MV-4-11 (cell line): ENCODE measurements at places on chromosomes 16 and 17.

DNA sequence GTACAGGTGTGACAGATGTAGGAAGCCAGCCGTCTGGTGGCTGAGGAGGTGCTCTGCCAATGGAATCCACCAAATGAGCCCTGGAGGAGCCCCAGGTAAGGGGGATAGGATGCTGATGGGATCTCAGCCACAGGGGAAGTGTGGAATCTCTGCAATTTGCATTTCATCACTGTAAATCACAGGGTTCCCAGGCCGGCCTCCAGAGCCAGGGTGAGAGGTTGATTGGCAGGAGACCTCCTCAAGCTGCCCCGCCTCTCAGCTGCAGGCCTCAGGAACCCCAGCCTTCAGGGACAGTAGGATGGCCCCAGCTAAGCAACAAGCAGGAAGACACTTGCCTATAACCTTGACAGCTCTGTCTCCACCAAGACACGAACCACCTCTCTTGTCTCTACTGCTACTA, 39.4 kb downstream of the RTN4RL1 start:
- no peak for DNase-seq

- DNase-seq, result no peak
Measured at GRCh38 chr17:57911834-57912673, 43.2 kb downstream of the CUEDC1 start.

- DNase-seq, result no peak
Measured at GRCh38 chr16:49599704-49600103, 226.1 kb downstream of the C16orf78 start.

DNA sequence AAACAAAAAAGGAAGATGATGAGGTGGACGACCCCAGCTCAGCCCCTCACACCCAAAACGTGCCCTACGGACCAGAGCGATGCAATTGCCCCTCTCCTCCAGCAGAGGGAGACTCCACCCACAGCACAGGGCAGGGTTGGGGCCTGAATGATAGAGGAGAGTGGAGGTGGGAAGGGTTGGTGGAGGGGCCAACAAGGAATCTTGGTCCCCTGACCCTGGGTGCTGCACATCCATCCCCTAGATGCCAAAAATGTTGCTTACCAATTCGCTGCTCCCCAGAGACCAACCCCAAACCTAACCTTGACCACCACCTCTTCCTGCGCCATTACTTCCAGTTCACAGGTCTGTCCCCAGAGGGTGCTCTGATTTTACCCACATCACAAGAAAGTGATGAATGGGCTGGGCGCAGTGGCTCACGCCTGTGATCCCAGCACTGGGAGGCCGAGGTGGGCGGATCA, 12.9 kb downstream of the P2RX5 start:
- peak; percentile 46 for DNase-seq

DNA sequence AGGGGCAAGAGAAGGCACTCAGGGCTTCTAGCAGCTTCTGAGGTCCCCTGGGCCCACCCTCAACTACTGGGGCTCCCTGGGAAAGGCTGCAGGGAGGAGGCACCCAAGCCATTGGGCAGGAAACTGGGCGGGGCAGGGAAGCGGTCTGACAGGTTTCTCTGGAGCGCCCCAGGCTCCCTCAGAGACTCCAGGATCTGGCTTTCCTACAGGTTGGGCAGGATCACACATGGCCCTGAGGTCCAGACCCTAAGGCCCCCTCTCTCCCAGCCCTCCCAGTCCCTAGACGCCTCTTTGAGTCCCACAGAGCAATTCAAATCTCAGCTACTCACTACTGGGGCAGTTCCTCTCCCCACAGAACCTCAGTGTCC, 14.3 kb downstream of the JUP start:
- DNase-seq, result no peak

DNA sequence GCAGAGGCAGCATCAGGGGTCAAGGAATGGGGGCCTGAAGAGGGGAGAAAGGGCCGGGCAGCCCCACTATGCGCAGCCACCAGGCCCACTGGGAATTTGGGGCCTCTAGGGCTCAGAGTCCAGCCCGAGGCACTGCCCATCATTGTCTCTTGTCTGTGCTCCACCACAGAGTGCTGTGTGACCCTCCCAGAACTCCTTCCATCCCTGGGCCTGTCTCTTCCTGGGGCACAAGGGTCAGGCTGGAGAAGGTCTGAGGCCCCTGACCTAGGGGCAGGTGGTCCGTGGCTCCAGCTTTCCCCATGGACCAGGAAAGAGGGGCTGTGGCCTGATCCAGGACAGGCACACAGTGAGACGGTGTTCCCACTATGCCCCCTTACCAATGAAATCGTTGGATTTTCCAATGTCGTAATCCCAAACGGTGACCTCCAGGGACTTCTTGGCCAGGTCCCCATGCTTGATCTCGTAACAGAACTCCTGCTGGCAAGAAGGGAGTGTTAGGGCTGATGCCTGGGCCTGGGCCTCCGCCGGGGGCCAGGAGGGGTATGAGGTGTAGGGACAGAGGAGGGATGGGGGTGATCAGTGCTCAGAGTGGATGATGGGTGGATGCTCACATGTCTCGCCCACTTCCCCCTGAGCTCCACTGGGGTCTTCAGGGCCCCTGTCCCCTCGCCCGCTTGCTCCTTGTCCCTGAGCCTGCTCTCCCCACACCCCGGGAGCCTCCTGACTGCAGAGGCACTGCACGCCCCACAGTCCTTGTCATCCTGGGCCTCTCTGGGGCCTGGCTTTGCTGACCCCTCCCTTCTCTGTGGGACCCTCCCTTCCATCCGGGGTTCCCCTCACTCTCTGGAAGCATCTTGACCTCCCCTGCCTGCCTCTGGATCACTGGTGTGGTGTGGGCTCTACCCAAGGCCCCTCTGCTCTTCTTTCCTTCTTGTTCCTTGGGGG, 10.7 kb downstream of the SCGB1C2 start:
- DNase-seq, result no peak

DNA sequence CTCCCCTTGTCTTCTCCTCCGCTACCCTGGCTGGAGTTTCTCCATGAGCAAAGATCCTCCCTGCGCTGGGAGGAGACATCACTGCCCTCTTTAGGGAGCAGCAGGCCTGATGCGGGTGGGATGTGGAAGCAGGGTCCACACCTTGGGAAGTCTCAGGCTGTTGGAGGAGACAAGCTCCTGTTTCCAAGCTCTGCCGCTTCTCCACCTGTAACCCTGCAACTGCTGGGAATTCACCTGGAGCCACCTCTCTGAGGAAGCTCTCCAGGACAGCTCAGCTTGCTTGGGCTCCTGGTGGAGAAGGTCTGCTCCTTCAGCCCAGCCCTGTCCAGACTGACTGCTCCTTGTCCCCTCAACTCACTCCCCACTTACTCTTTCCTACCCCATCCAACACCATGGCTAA, 14.8 kb upstream of the C17orf107 start:
- no peak for DNase-seq

- peak; percentile 60 for DNase-seq
Measured at GRCh38 chr17:19372866-19373504, 5.3 kb upstream of the MAPK7 start.

GRCh38 chr17:21457051-21458026, 81.2 kb downstream of the KCNJ12 start:
- peak; percentile 81 for DNase-seq

- peak; percentile 73 for DNase-seq
Measured at GRCh38 chr17:3798273-3799180, 2.5 kb downstream of the ITGAE start.

- peak; percentile 61 for DNase-seq
Measured at GRCh38 chr16:89921702-89922476, 1.3 kb upstream of the TUBB3 start.

DNA sequence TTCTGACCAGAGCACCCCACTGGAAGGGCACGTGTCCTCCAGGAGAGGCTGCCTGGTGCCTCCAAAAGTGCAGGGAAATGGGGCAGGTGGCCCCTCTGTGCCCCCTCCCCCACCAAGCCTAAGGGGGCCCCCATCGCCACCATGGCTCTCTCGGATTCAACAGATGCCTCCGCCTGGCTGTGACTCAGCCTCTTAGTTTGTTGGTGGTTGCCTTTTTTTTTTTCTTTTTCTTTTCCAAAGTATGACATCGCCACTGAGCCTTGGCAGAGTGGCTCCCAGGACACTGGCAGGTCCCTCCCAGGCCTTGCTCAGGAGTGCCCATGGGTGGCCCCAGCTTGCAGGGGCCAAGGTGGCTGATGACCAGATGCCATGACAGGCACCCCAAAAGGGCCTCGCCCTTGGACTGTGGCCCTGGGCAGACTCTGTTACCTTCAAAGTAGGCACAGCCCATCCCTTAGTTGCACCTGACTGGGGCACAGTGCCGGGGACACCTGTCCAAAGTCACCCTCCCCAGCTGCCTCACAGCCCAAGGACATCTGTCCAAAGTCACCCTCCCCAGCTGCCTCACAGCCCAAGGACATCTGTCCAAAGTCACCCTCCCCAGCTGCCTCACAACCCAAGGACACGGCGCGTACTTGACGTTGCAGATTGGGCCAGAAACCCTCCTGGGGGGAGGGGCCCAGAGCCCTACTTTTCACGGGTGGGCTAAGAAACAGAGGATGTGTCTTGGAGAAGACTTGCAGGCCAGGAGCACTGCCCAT, 29.6 kb downstream of the NPTX1 start:
- DNase-seq, result no peak

DNA sequence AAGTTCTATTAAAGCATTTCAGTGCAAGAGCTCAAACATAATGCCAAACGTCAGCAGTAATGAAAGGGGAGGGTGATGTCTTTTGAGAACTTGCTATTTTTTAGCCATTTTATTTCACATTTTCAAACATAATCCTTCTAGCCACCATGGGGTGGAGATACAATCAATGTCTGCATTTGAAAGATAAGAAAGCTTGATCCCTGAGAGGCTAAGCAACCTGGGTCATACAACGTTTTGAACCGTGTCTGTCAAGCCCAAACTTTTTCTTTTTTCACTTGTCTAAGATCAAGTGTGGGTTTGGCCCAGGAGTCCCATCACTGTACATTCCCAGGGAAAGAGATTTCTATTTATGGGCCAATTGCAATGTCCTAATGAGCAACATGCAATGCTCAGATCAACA, 331.1 kb downstream of the SLC39A11 start:
- DNase-seq, result no peak

GRCh38 chr17:48484256-48484655, 46.6 kb downstream of the HOXB1 start:
- DNase-seq, result no peak

GRCh38 chr17:82092995-82093751, 4.9 kb downstream of the FASN start:
- no peak for DNase-seq
